D721Med (cell line): ENCODE measurements at places on chromosomes 12 and 14.

- no peak for DNase-seq
Observed at GRCh38 chr12:99759444-99759843, 111.9 kb downstream of the GARIN6 start.

- no peak for DNase-seq
Observed at GRCh38 chr14:59356767-59357166, 108.4 kb downstream of the GPR135 start.

DNA sequence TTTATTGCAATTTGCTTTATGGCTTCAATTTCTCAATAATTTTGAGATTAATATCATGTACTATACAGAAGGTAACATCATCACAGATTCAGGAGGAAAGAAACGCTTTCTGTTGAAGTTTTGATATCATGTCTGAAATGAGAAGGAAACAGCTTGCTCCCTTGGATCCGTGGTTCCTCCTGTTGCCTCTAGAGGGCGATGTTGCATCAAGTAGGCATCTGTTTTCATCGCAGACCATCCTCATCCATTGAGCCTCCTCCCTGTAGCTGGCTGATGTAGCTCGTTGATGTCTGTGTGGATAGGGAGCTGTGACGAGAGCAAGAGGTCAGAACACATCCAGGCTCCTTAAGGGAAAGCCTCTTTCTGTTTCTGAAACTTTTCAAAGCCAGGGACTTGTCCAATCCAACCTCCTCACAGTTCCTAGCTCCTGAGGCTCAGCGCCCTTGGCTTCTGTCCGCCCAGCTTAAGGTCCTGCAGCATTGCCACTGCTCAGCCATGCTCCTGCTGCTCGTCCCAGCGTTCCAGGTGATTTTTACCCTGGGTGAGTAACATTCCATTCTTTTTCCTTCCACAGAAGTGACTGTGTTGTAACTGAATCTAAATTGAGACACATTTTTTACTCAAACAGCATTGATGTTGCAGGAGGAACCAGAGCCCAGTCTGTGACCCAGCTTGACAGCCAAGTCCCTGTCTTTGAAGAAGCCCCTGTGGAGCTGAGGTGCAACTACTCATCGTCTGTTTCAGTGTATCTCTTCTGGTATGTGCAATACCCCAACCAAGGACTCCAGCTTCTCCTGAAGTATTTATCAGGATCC, 304.8 kb upstream of the OR4E1 start:
- DNase-seq = no peak

GRCh38 chr14:105154476-105154871, 14.1 kb downstream of the JAG2 start:
- DNase-seq = no peak

DNA sequence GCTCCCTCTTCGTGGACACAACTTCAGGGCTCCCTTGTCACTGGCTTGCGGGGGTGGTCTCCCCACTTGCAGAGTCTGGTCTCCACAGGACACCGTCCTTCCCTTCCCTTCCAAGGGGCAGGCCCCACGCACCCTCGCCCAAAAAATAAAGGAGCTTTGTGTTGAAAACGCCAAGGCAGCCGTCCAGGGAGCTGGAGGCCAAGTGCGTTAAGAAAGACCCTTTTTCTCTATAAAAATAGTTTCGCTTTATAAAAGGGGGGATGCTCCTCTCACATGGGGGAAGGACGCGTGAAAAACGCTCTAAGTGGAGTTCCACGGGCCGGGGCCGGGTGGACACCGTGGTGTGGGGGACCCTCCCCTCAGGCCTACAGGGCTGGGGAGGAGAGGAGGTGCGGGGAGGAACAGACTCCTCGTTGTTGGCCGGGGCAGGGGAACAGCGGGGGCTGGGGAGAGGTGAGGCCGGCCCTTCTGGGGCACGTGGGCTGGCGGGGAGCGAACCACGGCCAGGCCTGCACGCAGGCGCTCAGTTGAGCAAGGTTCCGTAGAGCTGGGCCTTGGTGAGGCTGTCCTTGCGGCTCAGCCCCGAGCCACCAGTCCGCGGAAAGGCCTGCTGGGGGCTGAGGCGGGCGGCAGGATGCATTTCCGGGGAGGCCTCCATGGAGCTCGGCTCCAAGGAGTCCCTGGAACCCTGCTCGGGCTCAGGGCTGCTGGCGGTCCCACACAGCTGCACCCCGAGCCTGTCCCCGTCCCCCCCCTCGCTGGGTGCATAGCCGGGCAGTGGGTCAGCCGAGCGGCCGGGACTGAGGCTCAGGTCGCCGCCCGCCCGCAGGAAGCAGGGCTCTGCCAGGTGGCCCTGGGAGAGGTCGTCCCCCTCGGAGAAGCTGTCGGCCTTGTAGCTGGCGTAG, 49.5 kb downstream of the BEGAIN start:
- DNase-seq = no peak

GRCh38 chr14:49962621-49963020, 69.7 kb downstream of the ARF6 start:
- no peak for DNase-seq

DNA sequence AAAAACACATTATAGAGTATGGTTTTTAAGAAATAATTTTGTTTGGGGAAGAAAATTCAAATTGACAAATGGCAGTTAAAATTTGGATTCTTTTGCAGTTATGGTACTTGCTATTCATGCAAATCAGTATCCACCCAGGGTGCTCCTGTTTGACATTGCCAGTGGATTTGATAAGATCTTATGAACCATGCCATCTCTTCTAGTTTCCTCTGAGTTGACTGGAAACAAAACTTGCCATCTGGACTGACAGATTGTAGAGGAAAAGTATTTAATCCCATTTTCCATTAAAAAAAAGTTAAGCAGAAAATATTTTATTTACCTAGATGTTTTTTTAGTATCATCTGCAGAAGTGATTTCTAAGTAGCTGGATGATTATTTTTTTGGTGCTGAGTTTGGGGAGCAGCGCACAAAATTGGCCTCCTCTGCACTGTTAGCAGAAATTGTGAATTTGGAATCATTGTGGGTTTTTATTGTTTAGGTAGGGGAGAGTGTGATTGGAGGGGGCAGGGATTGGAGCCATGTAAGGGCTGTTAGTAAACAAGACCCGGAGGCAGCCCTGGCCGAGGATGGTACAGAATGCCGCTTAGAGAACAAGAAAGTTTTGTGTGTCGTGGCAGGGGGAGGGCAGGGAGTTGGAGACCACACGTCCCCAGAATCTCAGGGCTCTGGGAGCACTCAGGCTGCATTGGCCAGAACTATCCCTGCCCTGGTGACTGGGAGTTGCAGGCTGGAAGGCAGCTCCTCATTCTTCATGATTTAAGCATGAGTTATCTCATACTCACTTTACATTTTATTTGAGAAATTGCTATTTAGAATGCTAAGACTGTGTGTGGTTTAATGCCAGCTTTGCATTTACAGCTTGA, 56.6 kb downstream of the WDR20 start:
- DNase-seq = no peak

DNA sequence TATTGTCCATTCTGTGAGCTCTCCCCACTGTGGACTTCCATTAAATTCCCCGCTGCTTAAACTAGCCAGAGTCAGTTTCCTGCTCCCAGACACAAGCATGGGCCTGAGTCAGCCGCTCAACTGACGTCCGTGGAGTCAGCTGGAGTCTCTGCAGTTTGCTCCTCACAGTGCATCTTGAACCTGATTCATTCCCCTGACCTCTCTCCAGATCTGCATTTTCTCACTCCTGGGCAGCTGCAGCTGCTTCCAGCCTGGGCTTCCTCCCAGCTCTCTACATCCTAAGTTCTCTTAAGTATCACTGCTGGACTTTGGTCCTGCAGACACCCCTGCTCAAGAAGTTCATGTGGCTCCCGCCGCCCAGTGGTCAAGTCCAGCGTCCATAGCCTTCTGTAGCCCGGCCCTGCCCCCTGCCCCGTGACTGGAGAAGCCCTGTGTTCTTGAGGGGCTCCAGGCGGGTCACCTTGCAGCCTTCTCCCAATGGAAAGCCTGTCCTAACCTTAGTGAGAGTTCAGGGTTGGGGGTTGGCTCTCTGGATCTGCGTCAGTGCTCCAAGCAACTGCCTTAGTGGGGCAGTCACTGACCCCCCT, 20.0 kb downstream of the NFKBIA start:
- no peak for DNase-seq

GRCh38 chr12:83016218-83016835, 329.6 kb downstream of the TMTC2 start:
- no peak for DNase-seq

- no peak for DNase-seq
Observed at GRCh38 chr12:2075508-2076195, 22.9 kb downstream of the CACNA1C start.

- DNase-seq = no peak
Observed at GRCh38 chr12:113612076-113612728, 140.5 kb upstream of the LHX5 start.

DNA sequence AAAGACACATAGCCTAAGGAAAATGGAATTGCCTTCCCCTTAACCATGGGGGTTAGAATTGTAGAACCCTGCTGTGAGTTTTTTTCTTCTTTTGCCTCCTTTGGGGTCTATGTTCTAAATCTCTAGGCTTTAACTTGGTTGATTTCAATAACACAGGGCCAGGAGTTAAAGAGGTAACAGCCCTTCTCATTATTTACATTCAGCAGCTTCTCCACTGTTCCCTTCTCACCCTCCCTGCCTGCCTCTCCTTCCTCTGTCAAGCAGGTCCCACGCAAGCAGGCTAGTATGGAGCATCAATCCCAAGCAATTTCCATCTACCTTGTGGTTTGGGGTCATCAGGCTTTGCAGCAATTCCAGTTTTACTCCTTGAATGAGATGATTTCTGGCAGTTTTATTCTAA, 236.1 kb upstream of the G2E3 start:
- DNase-seq = no peak

DNA sequence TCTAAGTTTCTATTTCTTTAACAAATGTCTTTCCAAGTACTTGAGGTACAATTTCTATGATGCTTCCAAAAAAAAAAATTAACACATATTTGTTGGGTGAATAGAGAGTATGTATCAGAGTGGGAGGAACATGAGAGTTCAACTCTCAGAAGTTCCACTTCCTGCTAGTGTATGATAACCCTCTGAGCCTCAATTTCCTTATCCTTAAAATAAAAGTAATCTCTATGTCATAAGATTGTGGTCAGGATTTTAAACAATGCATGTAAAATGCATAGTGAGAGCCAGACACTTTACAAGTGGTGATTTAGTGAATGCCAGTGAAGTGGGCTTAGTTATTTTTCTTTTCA, 270.3 kb upstream of the AMIGO2 start:
- no peak for DNase-seq
